ENCODE measurements at places on chromosomes 2 and 18.

DNA sequence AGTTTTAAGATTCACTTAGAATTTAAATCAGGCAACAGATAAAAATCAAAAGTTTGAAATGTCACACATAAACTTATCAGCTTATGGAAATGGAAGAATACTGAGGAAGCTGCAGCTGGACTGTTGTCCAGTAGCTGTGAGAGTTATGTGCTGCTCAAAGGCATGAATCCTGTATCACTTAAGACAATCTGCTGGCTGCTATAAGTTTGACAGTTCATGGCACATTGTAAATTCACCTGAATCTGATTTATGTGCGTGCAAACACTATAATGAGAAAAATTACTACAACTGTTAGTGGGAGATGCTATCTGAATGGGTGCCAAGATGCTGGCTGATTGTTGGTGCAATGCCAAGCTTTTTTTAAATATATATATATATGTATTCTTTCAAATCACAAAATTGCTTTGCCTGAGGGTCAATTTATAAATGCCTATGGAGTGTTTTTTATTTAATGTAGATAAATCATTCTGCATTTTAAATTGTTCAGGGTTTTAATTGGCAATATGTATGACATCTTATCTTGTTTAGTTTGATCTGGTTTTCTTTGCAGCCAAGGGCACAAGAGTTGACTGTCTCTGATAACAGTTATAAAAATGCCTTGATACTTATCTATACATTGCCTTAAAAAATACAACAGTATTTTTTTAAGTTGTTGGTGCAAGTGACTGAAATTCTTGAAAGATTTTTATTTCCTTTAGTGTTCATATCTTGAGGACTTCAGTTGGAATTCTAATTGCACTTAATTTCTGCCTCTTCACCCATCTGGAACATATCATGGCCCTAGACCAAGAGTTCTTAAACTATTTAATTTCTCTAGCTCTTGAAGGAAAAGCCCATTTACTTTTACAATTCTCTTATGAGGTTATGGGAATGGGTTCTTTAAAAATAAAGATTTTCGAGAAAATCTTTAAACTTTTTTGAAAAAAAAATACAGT lies 48.7 kb downstream of the CAVIN2 start:
- no peak for DNase-seq

GRCh38 chr18:3675446-3675845 lies 225.5 kb downstream of the TGIF1 start:
- DNase-seq, result no peak

DNA sequence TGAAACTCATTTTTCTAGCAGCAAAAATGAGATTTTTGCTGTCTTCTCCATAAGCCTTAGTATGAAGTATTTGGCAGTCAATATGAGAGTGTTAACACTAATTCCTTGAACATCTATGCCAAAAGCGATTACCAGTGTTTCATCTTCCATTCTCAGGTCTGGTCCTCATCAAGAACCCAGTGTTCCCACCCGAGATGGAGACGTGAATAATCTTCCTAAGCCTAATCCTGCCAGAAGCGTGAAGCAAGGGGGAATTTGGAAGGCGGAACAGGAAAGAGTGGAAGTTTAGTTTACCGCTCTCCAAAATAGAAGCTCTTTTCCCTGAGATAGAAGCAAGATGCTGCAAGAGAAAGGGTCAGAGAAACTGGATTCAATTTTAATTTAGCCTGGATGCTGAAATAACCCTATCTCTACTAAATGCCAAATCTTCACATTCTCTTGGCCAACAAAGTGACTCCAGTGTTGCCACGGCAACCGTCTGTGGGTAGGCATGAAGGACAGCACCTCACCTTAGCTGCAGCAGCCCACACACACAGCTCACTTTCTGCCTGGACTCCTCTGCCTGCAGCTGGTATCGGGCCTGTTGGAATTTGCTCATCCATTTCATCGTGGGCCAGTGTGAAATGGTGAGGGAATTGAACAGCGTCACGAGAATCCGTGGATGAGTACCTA lies 711.1 kb downstream of the CBLN2 start:
- DNase-seq, result no peak

- no peak for DNase-seq
Measured at GRCh38 chr2:215394102-215394805, 41.6 kb downstream of the FN1 start.

DNA sequence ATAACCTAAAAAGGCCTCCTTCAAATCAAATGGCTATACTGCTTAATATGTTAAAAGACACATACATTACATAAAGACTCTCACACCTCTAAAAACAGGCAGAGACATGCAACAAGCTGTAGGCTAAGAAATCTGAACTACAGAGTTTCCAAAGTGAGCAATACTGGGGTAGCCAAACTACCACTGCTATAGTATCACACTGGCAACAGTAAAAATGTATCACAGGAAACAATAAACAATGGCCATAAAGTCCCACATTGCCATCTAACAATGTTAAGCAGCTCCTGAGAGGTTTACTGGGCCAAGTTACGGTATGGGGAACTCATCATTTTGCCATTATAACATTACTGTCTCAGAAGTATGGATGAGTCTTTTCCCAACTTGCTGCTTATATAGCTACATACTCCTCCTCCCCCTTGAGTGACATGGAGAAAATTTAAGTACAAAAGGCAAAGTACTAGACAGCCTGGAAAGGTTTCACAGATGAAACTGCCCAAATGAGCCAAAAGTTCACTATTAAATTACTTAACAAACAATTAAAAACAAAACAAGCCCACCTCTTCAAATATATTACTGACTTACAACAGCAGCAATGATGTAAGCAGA lies 50.3 kb downstream of the SS18 start:
- DNase-seq, result no peak

GRCh38 chr2:137924019-137924418 lies 40.3 kb upstream of the HNMT start:
- peak; percentile 45 for DNase-seq

GRCh38 chr18:79317703-79318102 lies 78.0 kb upstream of the NFATC1 start:
- no peak for DNase-seq

DNA sequence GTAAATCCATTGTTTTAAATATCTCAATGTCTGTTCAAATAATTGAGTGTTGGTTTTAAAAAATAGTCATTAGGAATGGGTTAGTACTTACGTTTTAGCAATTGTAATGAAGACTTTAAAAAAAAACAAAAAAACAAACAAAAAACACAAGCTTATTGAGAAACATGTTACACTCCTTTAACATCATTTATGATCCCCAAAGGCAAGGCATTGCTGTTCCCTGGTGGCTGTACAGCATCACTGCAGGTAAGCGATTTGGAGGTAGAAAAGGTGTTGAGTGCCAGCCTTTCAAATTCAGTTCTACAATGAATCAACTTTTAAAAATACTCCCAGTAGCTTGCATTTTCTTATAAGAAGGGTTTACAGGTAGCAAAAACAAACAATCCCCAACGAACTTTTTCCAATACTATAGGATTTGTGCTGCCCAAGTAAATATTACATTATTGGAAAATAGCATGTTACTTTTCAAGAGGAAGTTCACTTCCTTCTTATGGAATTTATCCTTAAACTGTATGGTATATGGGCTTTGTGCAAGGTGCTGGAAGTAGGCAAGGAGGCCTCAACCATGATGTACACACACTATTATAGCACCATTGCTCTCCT lies 27.5 kb downstream of the CNRIP1 start:
- DNase-seq, result peak; percentile 65

DNA sequence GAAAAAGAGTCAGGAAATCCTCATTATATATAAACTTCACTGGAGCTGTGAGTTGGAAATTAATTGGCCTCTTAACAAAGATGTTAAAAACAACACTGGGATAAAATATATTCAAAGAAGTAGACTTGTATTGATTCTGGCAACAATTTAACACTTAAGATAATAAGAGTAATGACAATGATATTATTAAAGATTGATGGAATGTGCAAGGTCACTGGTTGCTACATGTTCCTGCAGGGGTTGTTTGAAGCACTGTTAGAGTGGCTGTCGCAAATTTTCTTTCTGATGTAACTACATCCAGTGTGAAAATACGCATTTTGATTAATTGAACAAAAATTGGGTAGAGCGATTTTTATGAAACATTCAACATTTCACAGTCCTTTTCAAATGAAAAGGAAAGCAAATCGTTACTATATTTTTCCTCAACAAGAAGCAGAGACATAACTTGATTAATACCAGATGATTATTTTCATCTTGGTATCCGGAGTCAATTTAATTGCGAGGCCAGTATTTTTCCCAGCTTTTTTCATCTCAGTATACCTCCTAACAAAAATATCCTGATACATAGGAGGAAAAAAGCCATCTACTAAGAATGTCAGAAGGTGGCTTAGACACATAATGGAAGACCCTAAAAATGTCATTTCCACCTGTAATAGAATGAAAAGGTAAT lies 6.1 kb downstream of the PTGR3 start:
- DNase-seq, result no peak

DNA sequence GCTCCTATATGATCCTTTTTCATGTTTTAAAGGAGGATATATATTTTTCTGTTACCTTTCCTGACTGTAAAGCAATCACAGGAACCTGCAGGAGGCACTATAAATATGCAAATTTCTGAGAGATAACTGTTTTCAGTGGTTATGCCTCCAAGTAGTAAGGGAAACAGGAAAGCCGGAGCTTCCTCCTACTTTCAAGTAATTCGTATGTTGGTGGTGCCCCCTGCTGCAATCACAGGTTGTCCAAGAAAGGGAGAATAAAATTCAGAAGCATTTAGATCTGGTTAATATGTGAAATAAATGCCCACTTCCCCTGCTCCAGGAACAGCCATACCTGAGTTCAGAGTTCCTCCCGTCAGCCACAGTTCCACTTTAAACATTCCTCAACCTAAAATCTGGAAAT lies 12.0 kb upstream of the BCL11A start:
- peak; percentile 62 for DNase-seq

DNA sequence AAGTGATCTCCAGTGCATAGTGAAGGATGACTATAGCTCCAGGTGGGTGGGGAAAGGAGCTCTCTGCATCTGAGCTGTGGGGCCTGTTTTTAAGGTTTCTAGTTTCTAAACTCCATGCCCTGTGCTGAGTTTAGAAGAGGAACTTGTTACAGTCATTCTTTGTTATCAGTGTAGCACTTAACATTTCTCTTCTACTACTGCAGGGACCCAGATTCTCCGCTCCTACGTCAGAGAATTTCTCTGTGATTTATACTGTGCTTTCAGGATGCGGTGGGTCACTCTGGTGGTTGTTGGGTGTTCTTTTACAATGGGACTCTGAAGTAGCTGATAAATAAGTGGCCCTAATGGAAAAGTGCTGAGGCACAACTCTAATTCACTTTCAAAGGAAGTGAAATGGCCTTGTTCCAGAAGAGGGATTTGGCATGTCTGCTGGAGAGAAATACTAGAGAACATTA lies 122.0 kb downstream of the WDSUB1 start:
- peak; percentile 37 for DNase-seq

GRCh38 chr2:53784436-53784835 lies 2.3 kb downstream of the ASB3 start:
- no peak for DNase-seq

- DNase-seq, result no peak
Measured at GRCh38 chr18:75408554-75409506, 18.7 kb downstream of the SMIM21 start.

DNA sequence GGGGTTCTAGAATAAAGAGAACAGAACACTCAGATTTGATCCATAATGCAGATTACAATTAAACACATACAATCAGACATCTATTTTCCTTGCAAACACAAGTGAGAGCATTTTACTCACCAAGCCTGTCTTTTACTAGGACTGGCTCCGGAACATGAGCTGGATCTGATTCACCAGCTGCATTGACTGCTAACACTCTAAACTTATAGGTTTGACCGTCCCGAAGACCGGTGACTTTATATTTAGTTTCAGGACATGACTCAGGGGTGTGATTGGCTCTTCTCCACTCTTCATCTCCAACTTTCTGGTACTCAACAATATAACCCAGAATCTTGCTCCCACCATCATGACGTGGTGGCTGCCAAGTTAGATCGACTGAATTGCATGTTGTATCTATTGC lies 112.4 kb downstream of the PLEKHA3 start:
- no peak for DNase-seq

- no peak for DNase-seq
Measured at GRCh38 chr18:48643262-48643661, 104.4 kb downstream of the CTIF start.
